ENCODE measurements at places on chromosomes 4 and X.

DNA sequence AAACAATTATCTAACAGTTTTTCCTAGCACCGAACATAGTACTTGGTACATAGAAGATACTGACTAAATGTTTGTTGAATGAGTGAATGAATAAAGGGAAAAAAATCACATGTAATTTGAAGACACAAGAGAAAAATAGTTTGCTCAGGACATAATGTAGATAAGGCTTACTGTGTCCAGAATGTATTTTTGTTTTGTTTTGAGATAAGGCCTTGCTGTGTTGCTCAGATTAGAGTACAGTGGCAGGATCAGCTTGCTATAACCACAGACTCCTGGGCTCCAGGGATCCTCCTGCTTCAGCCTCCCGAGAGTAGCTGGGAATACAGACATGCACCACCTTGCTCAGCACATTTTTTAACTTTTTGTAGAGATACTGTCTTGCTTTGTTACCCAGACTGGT, 6.5 kb downstream of the FAM199X start:
- no peak for DNase-seq

GRCh38 chr4:13700021-13700857, 72.7 kb upstream of the BOD1L1 start:
- peak; percentile 79 for DNase-seq

DNA sequence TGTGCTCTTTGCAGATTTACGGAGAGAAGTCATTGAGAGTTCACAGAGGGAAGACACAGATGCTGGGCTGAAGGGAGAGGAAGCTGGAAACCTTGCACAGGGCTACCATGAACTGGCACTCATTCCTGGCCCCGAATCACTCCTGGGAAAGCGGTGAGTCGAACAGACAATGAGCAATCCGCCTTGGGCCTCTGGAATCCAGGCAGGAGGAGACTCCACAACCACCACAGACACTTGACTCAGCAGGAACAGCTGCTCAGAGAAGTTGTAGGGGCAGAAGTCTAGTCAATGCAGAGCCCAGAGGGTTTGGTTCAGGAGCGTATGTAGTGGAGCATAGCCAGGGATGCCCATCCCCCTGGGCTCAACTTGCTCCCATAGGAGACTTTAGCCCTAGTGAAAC, 62.8 kb upstream of the GRIA3 start:
- DNase-seq = peak; percentile 41

- DNase-seq = no peak
Measured at GRCh38 chr4:36677112-36677511, 395.7 kb downstream of the DTHD1 start.

- DNase-seq = no peak
Measured at GRCh38 chrX:20664774-20665173, 398.1 kb upstream of the RPS6KA3 start.

- DNase-seq = no peak
Measured at GRCh38 chrX:51766546-51766945, 23.3 kb downstream of the GSPT2 start.

- DNase-seq = peak; percentile 14
Measured at GRCh38 chr4:28317221-28317620, 1456.6 kb downstream of the STIM2 start.

- no peak for DNase-seq
Measured at GRCh38 chr4:183885205-183885720, 19.8 kb upstream of the STOX2 start.

DNA sequence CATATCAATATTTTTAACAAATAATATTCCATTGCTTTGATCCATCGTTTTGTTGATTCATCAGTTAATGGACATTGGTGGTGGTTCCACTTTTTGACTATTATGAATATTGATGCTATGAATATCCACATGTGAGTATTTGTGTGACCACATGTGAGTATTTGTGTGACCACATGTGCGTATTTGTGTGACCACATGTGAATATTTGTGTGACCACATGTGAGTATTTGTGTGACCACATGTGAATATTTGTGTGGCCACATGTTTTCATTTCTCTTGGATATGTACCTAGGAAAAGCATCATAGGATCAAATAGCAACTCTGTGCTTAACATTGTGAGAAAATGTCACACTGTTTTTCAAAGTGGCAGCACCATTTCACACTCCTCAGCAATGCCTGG, 433.6 kb upstream of the FRG1 start:
- DNase-seq = peak; percentile 25

DNA sequence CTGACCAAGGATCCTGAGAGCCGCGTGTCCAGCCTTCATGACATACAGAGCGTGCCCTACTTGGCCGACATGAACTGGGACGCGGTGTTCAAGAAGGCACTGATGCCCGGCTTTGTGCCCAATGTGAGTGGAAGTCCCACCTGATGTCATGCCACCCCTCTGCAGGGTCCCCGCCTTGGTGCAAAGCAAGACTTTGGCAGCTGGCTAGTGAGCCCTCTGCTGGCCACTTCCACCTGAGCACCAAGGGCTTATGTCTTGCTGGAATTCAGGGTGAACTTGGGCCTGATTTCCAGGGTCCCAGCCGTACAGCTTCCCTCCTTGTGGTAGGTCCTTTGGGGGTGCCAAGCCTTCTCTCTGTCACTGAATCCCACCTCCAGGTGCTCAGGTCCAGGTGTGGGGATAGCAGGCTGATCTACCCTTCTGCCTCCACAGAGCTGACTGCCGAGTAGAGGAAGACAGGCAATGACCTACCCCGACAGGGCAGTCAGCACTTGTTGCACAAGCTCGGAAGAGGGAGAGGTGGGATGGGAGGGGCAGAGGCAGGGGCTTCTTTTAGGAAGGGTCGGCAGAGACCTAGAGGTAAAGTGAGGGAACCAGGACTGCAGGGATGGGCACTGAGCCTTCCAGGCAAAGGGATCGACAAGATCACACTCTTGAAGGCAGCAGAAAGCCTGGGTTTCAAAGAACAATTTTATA, 248.1 kb downstream of the EVC2 start:
- peak; percentile 26 for DNase-seq

DNA sequence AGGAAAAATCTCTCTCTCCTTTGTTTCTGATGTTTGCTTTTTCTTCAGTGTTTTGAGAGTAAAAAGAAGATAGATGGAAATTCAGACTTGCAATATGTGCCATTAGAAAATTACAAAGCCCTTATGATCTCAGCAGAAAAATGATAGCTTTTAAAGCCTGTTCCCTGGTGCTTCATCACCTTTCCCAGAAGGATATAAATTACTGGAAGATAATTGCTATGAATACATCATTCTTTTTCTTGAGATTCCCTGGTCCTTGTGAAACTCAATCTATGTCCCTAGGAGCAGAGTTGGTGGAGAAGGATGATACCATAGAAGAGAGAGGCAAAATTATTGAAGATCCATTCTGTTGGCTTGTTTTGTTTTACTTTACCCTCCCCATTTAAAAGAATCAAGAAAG, 86.5 kb downstream of the GLRA3 start:
- no peak for DNase-seq

DNA sequence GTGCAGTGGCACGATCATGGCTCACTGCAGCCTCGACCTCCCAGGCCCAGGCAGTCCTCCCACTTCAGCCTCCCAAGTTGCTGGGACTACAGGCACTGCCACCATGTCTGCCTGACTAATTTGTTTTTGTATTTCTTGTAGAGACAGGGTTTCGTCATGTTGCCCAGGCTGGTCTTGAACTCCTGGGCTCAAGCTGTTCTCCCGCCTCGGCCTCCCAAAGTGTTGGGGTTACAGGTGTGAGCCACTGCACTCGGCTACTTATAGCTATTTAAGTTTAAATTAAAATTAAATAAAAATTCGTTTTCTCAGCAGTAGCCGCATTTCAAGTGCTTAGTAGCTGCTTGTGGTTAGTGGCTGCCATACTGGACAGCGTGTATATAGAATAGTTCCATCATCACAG, 3.5 kb downstream of the SMAD1 start:
- no peak for DNase-seq

DNA sequence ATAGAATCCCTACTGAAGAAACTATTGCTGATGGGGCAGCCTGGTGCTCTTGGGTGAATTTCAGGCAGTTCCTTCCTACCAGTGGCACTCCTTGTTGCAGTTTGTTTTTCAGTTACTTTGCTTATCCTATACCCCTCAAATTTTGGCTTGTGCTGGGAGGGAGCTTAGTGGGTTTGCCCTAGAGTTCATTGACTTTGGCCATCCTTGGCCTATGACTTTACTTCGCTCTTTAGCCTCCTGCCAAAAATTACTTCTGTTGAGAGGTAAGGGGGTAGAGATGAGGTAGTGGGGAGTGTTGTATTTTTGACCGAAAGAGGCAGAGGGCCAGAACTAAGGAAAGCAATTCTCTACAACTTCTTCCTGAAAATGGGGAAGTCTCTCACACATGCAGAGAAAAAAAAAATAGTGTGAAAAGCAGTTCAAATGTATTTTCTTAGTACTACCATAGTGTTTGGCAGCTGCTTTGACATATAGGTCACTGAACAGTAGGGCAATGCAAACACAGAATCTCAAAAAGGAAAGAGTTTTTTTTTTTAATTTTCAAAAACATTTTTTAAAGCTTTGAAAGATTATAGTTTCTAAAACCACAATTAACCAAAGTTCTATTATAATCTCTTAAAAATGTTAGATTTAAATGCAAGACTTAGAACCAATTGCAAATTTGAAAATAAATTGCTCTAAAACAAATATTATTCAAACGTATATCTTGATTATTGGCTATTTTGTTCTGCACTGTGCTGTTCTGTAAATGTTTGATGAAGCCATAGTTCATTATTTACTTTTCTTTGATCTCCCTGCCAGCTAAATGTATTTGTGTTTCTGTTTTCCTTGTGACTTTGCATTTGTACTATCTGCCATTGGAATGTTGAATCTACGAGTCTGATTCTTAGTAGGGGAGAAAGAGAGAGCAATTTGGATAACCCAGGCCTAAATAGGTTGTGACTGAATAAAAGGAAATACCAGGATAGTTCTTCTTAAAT, 73.6 kb downstream of the DCK start:
- no peak for DNase-seq

DNA sequence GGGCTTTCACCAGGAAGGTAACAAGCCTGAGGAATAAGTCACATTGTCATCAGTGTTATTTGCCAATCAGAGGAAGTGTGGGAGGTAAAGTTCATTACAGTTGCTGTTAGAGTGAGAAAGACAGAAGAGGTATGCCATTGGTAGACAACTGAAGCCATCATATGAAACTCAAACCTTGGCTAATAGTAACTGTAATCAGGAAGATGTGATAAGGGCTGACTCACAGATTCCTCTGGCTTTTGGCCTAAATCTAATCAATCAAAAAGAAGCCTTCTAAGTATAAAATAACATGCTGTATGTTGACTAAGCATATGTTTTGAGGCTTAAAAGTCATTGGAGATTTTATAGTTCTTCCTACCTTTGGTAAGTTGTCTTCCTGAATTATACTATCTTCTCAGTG, 242.8 kb downstream of the PCDH7 start:
- peak; percentile 44 for DNase-seq

DNA sequence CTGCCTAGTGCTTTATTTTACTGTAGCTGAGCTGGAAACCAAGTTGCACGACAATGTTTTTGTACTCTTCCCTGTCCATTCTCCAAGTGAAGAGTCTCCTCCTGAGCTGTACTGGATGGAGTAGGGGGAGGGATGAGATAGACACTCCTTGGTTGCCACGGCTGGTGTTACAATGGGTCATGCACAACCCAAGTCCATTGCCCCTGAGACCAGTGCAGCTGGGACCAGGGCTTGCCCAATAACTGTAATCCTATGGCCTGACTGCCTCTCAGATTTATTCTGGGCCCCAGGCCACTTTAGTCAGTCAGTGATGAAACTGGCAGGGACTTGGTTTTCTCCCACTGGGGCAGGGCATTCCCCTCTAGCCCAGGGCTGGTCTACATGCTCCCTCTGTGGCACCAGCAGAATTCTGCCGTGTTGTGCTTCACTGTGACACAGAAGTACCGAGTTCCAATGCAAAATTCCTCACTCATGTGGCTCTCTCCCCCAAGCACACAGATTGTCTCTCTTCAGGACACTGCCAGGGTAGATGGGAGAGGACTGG, 203.3 kb upstream of the PCDH18 start:
- no peak for DNase-seq

- DNase-seq = no peak
Measured at GRCh38 chr4:42627885-42628646, 28.8 kb downstream of the ATP8A1 start.

DNA sequence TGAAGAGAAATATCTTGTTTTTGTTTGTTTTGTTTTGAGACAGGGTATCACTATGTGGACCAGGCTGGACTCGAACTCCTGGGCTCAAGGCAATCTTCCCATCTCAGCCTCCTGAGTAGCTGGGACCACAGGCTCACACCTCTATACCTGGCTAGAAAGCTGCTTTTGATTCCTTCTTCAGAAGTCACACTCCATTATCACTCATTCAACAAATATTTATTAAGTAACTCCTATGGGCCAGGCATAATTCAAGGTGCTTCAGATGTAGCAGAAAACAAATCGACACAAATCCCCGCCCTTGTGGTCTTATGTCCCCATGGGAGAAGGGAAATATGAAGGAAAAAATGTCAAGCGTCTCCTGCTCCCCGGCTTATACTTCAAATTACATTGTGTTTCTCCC, 72.6 kb upstream of the DHX15 start:
- DNase-seq = no peak

GRCh38 chr4:128286474-128287058, 1.0 kb downstream of the PGRMC2 start:
- peak; percentile 65 for DNase-seq

- no peak for DNase-seq
Measured at GRCh38 chr4:138330531-138330930, 88.4 kb upstream of the SLC7A11 start.

GRCh38 chr4:53365121-53365485, 758 bp downstream of the SCFD2 start:
- DNase-seq = peak; percentile 5

GRCh38 chr4:129369361-129370010, 273.5 kb downstream of the C4orf33 start:
- no peak for DNase-seq
